ENCODE measurements at places on chromosomes 7 and 10. TPM values are rescaled to one million over a fixed set of nuclear protein-coding genes. Genes with fewer than 3 reads are reported as not detected.

Gene HOGA1
- total RNA-seq: not detected

Gene MKX
- 0.11 TPM for total RNA-seq

GRCh38 chr7:99380032-99380822, 5.7 kb downstream of the ARPC1B start:
- H3K27ac ChIP-seq: peak overlapping the region; percentile 96
- H3K4me1 ChIP-seq: peaks cover 31% of the 10 kb centered on the region
- no peaks in the 10 kb centered on the region for H3K27me3 ChIP-seq
- H3K4me3 ChIP-seq: peak overlapping the region; percentile 86

GRCh38 chr7:98357751-98358161, 43.1 kb downstream of the BAIAP2L1 start:
- no peak for ATAC-seq
- no peaks in the 10 kb centered on the region for H3K36me3 ChIP-seq
- H3K27ac ChIP-seq: no peak overlapping the region

DNA sequence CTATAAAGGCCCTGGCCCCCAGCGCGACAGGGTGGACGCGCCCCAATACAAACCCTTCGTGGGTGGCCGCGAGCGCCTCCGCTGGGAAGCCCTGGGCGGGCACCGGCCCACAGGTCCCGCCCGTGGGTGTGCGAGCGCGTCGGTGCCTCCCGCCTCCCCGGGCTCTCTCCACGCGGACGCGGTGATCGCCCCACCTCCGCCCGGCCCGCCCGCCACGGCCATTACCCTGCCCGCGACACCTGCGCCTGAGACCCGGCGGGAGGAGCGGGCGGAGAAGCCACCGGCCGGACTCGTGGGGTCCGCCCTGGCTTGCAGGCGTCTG, 81.2 kb downstream of the PAX2 start:
- H3K4me1 ChIP-seq: peaks cover 20% of the 10 kb centered on the region
- no peak for ATAC-seq
- H3K4me3 ChIP-seq: peak overlapping the region; percentile 87
- H3K36me3 ChIP-seq: peaks cover 11% of the 10 kb centered on the region
- no peak overlapping the region for H3K27ac ChIP-seq
- peaks cover 68% of the 10 kb centered on the region for H3K27me3 ChIP-seq

DNA sequence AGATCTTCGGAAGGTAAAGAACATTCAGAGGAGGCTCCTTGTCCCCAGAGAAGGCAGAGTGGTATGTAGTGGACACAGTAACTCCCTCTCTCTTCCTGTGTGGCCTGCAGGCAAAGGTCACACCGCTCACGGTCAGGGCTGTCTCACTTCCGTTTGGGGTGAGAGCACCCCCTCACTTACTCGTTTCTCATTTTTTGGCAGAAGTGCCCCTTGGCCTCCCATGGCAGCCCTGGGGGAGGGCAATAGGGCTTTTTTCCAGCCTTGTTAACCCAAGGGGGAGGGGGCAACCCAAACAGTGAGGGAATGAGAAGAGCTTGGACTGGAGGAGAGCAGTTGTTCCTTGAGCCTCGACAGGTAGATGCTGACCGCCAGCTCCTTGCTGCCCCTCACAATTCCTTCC, 31.8 kb upstream of the SRGN start:
- peak overlapping the region; percentile 93 for H3K27ac ChIP-seq
- H3K27me3 ChIP-seq: no peaks in the 10 kb centered on the region

DNA sequence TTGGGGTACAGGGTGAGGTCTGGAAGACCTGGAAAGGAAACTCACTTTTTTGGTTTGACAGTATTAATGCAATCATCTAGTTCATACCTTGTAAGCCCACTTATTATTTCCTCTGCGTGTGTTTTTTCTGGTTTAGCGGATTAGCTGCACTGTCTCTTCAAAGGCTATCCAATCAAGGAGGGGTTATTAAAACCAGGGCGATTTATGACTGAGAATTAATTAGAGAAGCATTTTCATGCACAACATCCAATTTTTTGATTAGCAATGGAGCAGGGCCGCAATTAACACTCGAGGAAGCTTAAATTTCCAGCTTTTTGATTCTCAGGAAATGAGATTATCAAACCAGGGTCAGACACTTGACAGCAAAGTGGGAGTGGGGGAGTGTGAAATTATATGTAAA, 248.9 kb downstream of the EXOC4 start:
- no peak overlapping the region for H3K27ac ChIP-seq
- H3K36me3 ChIP-seq: no peaks in the 10 kb centered on the region
- H3K27me3 ChIP-seq: no peaks in the 10 kb centered on the region
- ATAC-seq: no peak
- no peak overlapping the region for H3K4me3 ChIP-seq
- H3K4me1 ChIP-seq: no peaks in the 10 kb centered on the region

GRCh38 chr10:48600645-48601505, 4.0 kb downstream of the ARHGAP22 start:
- no peaks in the 10 kb centered on the region for H3K36me3 ChIP-seq
- H3K27ac ChIP-seq: no peak overlapping the region
- no peak for ATAC-seq
- H3K4me3 ChIP-seq: no peak overlapping the region
- no peaks in the 10 kb centered on the region for H3K4me1 ChIP-seq

DNA sequence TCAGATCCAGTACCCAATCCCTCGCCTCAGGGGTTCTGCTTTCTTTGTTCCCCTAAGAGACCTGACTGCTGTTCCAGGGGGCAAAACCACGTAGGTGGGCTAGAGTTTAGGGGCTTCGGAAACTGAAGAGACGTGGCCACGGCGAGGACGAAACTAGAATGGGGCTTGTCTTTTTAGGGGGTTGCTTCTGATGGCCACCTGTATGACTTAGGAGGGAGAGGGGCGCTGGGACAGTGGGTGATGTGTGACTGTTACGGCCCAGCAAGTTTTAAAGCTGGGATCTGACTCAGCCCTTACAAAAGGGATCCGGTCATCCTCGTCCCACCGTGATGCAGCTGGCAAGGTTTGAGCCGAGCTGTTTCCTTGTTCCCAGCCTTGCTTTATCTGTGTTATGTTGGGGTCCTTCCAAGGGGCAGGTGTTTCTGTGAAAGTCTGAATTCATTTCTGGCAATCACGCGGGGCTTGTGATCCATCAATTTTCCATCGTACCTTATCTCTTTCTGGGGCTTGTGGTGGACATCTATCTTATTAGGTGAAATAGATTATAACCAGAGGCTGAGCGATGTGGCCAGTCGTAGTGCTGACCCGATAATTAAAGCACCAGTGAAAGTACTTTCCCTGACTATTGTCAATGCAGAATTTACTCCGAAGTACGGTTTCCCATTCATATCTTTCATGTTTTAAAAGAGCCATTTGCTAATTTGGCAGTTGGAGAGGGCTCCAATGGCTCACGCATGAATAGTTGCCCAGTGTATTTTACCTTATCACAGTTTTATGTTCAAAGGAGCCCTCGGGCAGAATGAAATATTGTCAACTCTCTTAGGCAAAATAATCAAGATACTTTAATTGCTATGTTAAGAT, 830 bp downstream of the MET start:
- peaks cover 58% of the 10 kb centered on the region for H3K27me3 ChIP-seq
- H3K4me1 ChIP-seq: no peaks in the 10 kb centered on the region
- H3K4me3 ChIP-seq: peak overlapping the region; percentile 16
- ATAC-seq: no peak
- no peaks in the 10 kb centered on the region for H3K36me3 ChIP-seq

DNA sequence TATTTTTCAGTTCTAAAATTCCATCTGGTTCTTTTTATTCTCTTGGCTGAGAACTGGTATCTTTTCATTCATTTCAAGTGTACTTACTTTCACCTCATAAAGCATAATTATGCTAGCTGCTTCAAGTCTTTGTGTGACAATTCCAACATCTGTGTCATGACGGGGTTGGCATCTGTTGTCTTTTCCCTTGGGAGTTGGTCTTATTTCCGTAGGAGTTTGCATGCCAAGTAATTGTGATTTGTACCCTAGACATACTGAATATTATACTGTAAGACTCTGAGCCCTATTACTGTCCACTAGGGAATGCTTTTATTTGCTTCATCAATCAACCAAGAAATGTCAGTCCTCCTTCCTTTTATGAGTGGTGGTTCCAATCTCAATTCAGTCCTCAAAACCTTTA, 24.6 kb upstream of the HUS1 start:
- H3K4me3 ChIP-seq: no peak overlapping the region
- no peak overlapping the region for H3K27ac ChIP-seq
- no peak for ATAC-seq

DNA sequence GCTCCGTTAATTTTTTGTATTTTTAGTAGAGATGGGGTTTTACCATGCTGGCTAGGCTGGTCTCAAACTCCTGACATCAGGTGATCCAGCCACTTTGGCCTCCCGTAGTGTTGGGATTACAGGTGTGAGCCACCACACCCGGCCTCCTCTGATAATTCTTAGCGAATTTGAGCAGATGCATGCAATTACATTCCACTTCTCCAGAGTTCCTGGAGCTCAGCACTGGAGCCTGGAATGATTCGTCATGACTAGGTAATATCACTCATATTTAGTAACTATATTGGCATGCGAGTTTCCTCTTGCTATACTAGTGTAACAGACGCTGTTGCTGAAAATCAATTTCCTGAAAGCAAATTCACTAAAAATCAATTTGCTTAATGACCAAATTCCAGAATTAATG, 86.8 kb downstream of the MKX start:
- ATAC-seq: no peak
- H3K4me3 ChIP-seq: no peak overlapping the region
- no peaks in the 10 kb centered on the region for H3K4me1 ChIP-seq
- H3K27ac ChIP-seq: no peak overlapping the region

All from activated T-helper 17 cell treated with anti-CD3 and anti-CD28 coated beads, Interleukin-2, amount 50 U/mL, for 72 hours (primary cell).